Activated CD4-positive, CD25-positive, alpha-beta regulatory T cell (primary cell): ENCODE measurements at places on chromosomes 2 and 18.
A peak's percentile ranks its signal among the peaks of the same experiment; 100 is the strongest.

DNA sequence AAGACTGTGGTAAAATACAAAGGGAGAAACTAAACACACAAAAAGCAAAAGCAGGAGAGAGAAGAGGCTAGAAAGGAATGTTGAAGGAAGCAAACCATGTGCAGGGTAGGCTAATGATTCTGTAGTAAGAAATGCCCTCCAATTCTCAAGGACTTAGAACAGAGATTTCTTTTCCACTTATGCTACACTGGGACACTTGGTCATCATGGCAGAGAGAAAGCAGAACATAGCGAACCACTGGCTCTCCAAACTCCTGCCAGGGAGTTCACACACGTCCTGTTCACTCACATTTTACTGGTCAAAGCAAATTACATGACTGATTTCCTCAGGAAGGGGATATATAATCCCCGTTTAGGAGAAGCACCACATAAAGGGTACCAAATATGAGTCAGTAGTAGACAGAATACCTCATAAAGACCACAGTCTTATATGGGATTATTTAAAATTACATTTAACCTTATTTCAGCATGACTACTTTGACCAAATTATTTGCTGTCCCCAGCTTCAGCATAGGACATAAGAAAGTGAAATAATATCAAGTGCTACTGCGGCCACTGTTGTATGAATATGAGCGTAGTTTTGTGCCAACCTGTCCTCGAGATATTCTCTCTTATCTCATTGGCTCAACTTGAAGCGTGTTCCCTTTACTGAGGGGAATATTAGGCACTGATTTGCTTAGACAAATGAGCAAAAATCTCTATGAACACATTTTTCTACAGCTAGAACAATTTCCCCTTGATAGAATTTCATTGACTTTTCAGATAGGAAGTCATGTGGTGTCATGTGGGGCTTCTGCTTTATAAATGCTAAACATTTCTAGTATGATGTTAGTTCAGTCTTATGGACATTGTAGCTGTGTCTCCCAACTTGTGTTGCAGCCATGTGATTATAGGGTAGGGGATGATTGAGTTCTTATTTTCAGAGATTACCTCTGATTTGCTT, 81.7 kb downstream of the FAM161A start:
- DNase-seq = no peak

- DNase-seq = no peak
These were observed 31.4 kb downstream of the FECH start for GRCh38 chr18:57555134-57555533.

DNA sequence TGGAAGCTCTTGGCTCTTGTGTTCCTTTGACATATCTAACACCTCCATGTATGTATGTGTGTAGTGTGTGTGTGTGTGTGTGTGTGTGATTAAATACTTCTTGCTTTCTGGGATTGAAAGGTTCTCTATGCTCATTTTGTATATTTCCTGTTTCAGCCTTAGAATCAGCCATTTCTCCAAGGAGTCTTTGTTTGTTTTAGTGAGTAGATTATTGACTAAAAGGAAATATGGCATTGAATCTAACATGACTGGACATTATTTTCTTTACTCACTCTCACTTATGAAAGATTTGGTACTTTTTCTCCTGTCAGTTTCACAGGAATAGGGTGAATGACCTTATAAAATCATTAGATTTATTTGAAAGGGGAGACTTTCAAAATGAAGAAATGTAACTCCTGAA, 413.8 kb upstream of the SLC14A2 start:
- DNase-seq = no peak

DNA sequence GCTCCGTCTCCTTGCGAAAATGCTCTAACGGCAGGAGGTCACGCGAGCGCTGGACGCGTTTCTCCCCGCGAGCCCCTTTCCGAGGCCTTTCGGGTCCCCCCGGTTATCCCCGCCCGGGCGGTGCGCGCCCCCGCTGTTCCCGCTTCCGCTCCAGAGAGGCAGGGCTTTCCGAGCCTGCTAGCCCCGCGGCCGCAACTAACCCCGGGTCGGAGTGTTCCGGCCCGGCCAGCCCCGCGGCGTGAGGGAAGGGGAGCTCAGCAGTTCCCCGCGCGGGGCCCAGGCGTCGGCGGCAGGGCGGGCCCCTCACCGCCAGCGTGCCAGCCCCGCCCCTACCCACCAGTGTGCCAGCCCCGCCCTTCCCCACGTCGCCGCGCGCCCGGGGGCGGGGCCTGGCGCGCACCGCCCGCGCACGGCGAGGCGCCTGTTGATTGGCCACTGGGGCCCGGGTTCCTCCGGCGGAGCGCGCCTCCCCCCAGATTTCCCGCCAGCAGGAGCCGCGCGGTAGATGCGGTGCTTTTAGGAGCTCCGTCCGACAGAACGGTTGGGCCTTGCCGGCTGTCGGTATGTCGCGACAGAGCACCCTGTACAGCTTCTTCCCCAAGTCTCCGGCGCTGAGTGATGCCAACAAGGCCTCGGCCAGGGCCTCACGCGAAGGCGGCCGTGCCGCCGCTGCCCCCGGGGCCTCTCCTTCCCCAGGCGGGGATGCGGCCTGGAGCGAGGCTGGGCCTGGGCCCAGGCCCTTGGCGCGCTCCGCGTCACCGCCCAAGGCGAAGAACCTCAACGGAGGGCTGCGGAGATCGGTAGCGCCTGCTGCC, at the start of gene MSH6:
MSH6 (plus strand) TSS at position 475 of the 815 bp plus-strand sequence; CDS start at position 564, 89 bp downstream.
- peak; percentile 81 for DNase-seq

GRCh38 chr2:130251873-130252620, 53.8 kb upstream of the TUBA3E start:
- DNase-seq = no peak

GRCh38 chr2:177557794-177558193, 165.2 kb downstream of the AGPS start:
- no peak for DNase-seq

- DNase-seq = no peak
These were observed 274.7 kb downstream of the RNF144A start for GRCh38 chr2:7191932-7192331.

DNA sequence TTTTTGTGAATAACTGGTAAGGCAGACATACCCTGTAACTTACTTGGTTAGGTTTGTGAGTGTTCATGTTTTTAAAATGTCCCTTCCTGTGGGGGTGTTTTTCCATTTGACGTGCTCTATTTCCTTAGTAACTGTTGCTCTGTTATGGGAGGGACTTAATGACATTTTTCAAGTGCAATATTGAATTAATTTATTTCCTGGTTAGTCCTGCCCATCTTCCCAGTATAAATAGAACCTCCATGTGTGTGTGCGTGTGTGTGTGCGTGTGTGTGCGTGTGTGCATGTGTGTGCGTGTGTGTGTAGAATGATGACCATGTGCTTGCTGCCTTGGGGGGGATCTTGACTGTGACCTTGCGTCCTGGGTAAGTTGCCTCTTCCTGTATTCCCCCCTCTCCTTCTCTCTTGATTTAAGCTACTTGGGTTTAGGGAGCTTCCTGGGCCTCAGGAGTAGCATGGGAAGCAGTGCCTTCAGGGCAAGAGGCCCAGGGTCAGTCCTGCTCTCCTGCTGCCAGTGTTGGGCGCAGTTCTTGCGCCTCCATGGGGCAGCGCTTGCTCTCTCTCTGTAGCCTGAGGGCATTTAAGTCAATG, 163.9 kb downstream of the LDLRAD4 start:
- DNase-seq = peak; percentile 14

DNA sequence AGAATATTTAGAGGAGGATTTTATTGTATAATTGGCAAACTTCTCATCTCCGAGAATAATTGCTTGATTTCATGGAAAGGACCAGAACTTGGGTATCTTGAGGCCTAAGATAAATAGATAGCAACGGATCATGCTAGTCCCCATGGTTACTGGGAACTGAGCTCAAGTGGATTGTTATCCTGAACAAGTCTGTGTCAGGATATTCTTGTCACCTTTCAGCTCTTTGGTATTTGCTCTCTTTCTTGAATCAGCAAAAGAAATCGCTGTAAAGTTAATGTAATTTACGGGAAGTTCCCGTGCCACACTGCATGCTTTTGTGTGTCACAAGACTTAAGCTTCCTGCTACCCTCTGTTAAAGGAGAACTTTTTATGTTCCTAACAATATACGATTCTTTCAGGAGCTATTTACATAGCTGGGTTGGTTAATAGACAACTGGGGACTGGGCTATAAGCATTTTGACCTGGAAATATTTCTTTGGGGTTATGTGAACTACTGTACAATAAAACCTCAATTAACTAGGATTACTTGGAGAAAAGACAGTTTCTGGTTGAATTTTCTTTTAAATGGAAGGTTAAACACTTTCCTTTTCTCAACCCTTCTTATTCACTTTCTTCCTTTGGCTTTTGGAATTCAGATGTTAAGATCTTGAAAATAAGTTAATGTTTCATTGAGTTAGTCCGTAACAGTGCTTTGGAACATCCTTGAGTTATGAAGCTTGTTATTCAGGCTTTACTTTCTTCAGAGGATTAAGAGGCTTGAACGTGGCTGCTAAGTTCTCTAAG, 151.2 kb downstream of the FMNL2 start:
- no peak for DNase-seq

DNA sequence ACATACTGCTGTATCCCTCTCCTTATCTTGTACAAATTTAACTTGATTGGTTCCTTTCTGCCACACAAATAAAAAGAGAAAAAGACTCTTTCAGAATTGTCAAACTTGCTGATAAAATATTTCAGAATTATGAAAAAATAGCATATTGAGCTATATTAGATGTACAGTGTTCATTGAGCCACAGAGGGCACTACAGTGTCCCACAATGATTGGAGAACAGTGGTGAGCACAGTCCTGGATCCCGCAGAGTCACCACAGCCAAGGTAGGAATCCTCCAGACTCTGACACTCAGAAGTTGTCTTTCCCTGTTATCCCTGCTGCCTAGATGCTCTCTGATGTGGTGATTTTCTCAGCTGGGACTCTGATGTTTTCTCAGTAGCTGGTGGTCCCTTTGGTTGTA, 1281.3 kb upstream of the ZEB2 start:
- DNase-seq = no peak

GRCh38 chr2:82652117-82652516, 1807.0 kb downstream of the SUCLG1 start:
- no peak for DNase-seq

GRCh38 chr2:65708086-65708485, 275.7 kb upstream of the SPRED2 start:
- no peak for DNase-seq

- DNase-seq = no peak
These were observed 56.4 kb upstream of the LRRC30 start for GRCh38 chr18:7174344-7175095.

DNA sequence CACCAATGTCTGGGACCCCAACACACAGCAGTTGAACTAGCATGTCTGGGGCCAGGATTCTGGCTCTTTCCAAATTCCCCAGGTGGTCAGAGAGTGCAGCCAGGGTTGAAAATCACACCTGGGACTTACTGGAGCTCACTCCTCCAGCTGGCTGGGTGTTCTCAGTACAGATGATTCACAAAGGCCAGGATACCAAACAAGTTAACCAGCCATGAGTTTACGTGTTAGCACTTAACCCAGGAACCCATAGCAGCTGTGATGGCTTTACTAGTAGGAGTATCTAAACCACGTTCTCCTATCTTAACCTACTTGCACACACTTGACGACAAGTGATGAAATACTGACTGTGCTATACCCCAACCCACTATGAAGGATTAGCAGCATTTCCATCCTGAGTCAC, 222.8 kb downstream of the FBXO15 start:
- no peak for DNase-seq

DNA sequence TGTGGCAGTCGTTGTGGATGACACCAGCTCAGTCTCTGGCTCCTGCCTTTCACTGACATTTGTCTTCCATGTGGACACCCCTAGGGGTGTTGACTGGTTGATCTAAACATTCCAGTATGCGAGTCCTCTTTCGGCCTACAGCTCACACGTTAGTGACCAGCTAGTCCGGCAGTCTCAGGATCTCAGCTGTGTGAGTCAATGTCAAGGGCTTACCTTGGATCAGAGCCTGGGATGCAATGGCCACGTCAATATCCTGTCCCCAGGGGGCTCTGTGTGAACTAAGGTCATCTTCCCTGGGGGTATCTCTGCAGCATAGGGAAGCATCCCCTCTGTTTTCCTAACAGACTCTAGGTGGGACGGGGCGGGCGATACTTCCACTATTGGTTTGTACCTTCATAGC, 35.1 kb upstream of the YWHAQ start:
- DNase-seq = no peak

DNA sequence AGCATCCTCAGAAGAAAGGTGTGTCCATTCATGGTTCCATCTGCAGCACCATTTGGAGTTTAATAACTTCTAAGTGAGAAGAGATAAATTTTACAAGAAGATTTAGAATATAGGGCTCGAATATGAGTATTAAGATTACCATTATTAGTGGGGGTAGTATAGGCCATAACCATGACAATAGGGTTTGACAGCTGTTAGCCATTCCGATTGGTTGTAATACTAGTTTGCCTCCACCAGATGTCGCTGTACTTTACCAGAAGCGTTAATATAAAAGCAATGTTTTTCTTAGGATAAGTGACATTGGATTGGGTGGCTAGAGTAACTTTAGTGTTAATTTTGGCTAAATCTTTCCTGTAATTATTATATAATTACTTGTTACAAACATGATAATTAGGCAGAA, 107.5 kb upstream of the SRD5A2 start:
- DNase-seq = no peak

DNA sequence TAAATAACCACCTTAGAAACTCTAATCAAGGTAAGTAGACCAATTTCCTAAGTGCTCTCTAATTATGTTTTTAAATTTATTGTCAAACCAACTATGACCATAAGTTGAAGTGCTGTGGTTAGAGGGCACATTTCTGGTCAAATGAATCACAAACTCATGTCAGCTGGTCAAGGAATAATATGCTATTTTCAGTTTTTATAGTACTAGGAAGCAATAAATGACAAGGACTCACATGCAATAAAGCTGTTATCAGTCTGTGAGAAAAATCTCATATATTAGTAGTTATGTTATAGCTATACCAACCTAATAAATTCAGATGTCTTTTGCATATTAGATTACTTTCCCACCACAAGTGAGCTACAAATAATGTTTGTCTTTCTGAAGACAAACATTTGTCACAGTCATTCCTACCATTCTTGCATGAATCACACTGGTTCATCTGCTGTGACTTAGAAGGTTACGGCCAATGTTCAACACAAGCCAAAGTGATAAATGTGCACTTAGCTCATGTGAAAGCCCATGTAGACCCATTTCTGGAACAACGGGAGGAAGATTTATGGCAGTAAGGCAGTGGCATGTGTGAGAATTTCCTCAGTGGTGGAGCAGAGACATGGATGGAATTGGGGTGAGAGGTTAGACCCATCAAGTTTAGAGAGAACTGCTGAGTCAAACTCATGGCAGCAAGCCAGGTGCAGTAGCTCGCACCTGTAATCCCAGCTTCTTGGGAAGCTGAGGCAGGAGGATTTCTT, 27.4 kb upstream of the CCNYL1 start:
- DNase-seq = no peak
